ENCODE measurements at places on chromosomes 1 and 21. TPM values are rescaled to one million over a fixed set of nuclear protein-coding genes. Genes with fewer than 3 reads are reported as not detected.

Gene PCSK9
- total RNA-seq: under 0.01 TPM

Gene MYCL
- 2.8 TPM for total RNA-seq

Gene ANKRD34A
- total RNA-seq: 0.28 TPM

Gene ANKRD45
- total RNA-seq: not detected

Gene KCNN3
- total RNA-seq: 0.09 TPM

Gene ATP6V1G3
- not detected for total RNA-seq

Gene PAX7
- total RNA-seq: not detected
